ENCODE measurements at places on chromosomes 4 and X.
A peak's percentile ranks its signal among the peaks of the same experiment; 100 is the strongest.

GRCh38 chr4:122099896-122100295 lies 52.2 kb upstream of the BLTP1 start:
- no peak for DNase-seq

DNA sequence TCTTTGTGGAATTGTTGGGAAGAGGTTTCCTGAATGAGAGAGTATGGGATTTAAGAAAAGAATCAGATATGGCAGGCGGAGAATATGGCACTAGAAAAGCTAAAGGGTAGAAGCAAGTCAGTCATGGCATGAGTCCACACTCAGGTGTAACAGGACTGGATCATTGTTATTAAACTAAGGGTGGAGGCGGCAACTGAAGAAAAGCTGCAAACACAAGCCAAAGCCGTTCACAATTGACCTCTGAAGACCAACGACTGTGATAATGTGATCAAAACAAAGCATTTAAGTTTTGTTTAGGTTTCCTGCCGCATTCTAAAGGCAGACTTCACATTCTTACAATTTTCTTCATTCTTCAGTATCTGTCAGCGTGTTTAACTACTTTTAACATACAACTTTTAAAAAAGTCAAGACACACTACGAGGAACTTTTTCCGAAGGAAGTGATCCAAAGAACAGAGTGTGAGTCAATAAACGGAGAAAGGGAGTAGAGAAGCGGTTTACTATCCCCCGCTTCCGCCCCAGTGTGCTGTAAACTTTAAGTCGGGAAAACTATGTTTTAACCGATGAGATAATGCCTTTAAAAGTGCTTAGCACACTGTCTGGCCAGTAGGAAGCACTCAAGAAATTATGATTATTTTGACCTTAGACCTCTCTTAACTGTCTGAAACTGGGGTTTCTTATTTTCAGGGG lies 909 bp upstream of the SLAIN2 start:
- peak; percentile 8 for DNase-seq

DNA sequence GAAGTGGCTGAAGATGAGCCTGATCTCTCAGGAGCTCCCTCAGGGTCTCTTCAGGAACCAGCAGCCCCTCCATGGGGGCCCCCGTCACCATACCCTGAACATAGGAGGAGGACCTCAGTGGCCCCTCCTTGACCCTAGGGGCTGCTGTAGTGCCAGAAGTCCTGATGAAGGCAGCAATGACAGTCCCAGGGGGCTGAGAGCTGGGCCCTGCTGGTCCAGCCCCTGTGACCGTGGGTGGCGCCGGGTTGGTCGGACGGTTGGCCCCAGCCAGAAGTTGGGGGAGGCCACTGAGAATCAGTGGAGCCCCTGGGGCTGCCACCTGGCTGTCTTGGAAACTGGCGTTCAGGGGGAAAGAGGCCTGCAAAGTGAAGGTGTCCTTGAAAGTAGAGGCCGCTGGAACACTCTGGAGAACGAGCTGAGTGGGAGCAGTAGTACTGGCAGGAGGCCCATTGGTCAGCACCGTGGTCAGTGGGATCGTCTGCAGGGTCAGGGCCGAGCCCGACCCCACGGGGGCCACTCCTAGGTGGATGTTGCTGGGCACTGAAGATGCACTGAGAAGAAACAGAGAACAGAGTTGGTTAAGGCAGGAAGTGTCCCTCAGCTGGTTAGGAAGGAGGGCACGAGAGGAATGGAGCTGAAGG lies 43.2 kb downstream of the ELF4 start:
- no peak for DNase-seq

GRCh38 chr4:184273166-184274147 lies 55.8 kb upstream of the ENPP6 start:
- peak; percentile 20 for DNase-seq

Data from stimulated activated naive CD4-positive, alpha-beta T cell treated with Interleukin-2 at 50 U/mL for 16 hours (primary cell).